ENCODE measurements at places on chromosomes 2 and 18.

- no peak for DNase-seq
Observed at GRCh38 chr18:79926715-79927606, 24.5 kb downstream of the SLC66A2 start.

- DNase-seq = no peak
Observed at GRCh38 chr2:207161247-207162123, 4.3 kb downstream of the KLF7 start.

- peak; percentile 89 for DNase-seq
Observed at GRCh38 chr2:69829256-69830044, at the start of gene GMCL1. TSS of gene GMCL1 (plus strand) at chr2:69829660. CDS start at chr2:69829893, 233 bp downstream.

DNA sequence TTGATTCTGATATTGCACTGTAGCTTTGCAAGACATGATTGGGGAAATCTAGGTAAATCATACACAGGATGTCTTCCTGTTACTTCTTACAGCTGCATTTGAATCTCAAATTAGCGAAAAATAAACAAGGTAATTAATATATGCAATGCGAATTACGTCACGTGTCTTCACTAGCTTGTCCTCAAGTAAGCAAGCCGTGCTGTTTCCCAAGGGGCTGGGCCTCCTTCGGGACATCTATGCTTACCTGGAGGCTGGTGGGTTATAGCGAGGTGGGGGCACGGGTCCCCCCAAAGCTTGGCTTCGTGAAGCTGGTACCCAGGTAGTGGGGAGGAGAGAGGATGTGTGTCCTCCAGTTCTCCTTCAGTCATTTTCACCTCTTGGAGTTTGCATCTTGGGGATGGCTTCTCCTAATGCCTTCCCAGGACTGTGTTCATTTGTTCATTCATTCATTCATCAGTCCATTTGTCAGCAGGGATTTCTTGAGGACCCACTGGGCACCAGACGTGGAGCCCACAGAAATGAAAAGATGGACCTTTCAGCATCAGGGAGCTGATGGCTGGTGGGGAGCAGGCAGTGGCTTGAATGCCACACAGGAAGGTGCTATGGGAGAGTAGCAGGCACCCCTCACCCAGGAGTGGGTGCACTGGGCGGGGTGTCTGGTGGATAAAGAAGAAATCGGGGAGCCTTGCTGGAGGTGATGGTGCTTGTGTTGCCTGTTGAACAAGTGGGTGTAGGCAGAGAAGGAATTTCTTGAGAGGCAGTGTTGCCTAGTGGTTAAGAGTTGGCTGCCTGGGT lies 155.1 kb downstream of the GLI2 start:
- DNase-seq = no peak

- DNase-seq = no peak
Observed at GRCh38 chr2:29195796-29196195, 80.6 kb downstream of the CLIP4 start.

DNA sequence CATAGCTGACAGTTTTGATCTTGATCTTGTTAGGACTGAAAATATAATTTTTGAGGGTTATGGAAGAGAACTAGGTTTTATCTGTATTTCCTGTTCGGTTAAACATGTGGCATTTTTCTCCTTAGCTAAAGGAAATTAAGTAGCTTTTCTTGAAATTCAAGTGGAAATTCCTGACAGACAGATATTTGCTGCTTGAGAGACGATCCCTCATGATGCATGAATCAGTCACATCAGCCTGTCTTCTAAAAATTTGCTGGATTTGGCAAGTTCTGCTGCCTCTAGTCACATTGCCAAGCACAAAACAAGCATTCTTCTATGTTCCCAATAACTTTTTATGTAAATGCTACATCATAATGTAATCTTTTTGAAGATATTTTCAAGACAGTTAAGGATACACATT lies 201.8 kb upstream of the ATP5MC3 start:
- DNase-seq = no peak

GRCh38 chr2:230944123-230944653 lies 19.1 kb upstream of the GPR55 start:
- no peak for DNase-seq

DNA sequence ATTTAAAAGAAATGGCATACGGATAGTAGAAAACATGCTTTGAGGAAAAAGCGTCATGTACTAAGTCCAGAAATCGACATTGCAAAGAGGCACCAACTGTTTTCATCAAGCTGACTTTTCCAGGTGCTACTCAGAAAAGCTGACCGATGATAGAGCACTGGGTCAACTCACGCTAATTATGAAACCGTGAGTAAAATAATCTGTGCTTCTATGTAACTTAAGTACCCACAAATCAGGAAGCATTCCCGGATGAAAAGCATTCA lies 353 bp upstream of the NUP35 start:
- DNase-seq = no peak

DNA sequence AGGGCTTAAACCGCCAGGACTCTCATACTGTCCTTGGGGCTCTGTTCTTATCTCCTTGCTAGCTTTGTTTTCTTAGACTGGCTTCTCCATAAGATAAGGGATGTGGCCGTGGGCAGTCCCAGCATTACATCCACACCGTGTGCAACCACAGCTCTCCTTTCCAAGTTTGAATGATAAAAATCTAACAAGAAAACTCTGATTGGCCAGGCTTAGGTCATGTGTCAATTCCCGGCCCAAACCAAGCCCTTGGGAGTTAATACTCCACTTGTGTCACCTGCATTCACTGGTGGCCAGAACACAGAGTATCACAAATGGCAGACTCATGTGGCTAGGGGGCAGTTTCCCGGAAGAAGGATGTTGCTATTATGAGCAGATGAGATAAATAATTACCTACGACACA lies 43.2 kb upstream of the KDM3A start:
- no peak for DNase-seq

- DNase-seq = no peak
Observed at GRCh38 chr18:79640875-79641274, 38.7 kb upstream of the CTDP1 start.

DNA sequence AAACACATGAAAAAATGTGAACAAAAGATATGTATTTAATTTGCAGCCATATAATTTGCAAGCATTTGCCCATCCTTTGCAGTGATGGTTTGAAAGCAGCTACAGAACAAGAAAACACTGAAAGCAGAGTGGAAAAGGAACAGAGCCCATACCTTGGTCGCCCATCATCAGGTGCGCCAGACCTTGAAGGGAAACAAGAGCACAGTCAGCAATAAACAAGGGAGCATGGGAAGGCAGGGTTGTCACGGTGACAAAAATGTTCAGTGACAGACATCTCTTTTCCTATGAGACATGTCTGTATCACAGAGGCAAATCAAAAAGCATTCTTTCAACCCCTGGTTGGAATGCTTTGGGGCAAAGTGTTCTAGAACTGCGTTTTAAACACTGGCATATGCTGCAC lies 109.4 kb downstream of the NRXN1 start:
- DNase-seq = no peak

GRCh38 chr2:17588031-17588430 lies 47.5 kb downstream of the VSNL1 start:
- no peak for DNase-seq

DNA sequence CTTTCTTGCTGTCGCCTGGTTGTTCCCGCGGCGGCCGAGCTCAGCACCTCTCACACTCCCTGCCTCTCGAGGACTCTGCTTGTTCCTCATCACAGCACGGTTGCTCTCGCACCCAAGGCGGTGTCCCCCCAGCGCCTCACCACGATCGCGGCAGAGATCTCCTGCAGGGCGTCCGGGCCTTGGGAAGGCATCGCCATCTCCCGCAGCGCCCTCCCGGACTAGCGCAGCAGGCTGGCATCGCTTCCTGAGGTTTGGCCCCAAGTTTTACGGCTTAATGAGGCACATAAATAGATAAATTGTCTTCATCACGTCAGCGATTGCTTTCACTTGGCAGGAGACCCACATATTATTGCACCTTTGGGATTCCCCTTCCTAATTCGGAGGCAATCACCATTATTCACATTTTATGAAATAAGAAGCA lies 125.4 kb downstream of the RGPD3 start:
- DNase-seq = no peak

- no peak for DNase-seq
Observed at GRCh38 chr2:1162768-1163584, 212.3 kb downstream of the SNTG2 start.

GRCh38 chr2:237429753-237430152 lies 15.8 kb upstream of the COL6A3 start:
- DNase-seq = no peak

- DNase-seq = no peak
Observed at GRCh38 chr2:191635333-191636234, 42.4 kb upstream of the NABP1 start.

DNA sequence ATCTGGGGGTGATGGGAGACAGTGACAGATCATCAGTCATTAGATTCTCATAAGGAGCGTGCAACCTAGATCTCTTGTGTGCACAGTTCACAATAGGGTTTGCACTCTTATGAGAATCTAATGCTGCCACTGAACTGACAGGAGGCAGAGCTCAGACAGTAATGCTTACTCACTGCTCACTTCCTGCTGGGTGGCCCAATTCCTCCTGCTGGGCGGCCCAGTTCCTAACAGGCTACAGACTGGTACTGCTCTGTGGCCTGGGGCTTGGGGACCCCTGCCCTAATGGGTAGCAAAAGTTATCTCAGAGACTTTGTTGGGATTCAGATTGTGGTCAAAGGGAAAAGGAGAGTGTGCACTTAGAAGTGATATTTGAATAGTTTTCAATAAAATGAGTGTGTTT lies 840.1 kb upstream of the ID2 start:
- no peak for DNase-seq

DNA sequence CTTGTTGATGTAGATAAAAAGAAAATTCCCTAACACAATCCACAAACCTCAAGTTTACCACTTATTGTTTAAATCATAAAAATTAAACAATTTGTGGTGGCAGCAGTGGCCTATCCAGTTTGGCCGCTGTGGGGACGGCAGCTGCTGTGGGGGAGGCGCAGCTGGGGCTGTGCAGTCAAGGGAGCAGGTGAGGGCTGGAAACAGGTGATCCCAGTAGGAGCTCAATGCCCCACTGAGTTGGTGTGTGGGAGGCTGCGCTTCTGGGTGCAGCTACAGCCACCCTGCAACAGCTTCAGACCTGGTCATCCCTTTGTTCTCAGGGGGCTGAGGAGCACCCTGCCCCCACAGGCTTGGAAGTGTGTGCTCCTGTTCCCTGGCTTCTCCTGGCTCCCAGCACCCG lies 266.0 kb upstream of the FSIP2 start:
- no peak for DNase-seq

GRCh38 chr2:52072949-52073348 lies 1041.0 kb upstream of the NRXN1 start:
- no peak for DNase-seq

GRCh38 chr2:47651296-47651695 lies 131.6 kb upstream of the MSH6 start:
- DNase-seq = no peak

DNA sequence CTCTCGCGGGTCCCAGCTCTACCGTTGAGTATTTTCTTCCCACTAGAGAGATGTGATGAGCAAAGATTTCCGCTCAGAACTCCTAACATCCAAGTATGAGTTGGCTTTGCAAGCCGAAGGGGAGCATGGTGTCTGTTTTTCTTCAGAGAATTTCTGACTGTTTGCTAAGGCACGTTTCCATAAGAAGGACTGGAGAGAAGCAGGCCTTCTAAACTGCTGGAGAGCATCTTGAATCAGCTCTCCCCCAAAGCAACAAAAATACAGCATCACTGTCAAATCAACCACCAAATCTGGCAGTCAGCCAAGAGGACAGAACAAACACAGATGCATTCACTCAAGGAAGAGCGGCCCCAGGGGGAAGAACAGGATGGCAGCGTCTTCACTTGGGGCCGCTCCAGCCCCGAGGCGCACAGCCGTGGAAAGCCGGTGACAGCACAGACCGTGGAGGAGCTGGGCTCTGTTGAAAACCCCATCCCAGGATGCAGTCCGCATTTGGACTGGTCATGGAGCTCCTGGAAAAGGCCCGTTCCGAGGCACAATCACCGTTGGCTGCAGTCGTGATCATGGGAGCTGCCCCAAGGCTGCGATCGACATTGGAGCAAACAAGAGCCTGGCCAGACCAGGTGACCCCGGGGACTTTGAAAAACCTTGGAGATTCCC lies 101.4 kb downstream of the NFATC1 start:
- DNase-seq = no peak

DNA sequence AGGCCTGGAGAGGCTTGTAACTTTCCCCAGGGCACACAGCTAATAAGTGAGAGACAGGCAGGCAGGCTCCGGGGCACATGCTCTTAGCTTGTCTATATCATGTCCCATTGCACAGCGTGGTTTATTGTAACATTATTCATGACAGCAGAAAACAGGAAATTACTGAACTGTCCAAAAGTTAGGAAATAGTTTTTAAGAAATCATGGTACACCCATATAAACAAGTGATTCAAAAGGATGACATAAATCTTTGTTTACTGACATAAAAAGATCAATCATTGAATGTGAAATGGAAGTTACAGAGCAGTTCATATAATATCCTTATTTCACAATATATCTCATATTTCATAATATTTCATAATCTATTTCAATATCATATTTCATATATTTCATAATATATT lies 34.3 kb upstream of the TXNDC2 start:
- DNase-seq = no peak

- no peak for DNase-seq
Observed at GRCh38 chr2:156396126-156396525, 40.1 kb upstream of the GPD2 start.

- no peak for DNase-seq
Observed at GRCh38 chr2:99698896-99699295, 209.1 kb upstream of the REV1 start.

- DNase-seq = no peak
Observed at GRCh38 chr2:127590386-127591190, 55.1 kb downstream of the MYO7B start.

- DNase-seq = peak; percentile 23
Observed at GRCh38 chr2:178514664-178515063, 34.4 kb downstream of the PLEKHA3 start.

DNA sequence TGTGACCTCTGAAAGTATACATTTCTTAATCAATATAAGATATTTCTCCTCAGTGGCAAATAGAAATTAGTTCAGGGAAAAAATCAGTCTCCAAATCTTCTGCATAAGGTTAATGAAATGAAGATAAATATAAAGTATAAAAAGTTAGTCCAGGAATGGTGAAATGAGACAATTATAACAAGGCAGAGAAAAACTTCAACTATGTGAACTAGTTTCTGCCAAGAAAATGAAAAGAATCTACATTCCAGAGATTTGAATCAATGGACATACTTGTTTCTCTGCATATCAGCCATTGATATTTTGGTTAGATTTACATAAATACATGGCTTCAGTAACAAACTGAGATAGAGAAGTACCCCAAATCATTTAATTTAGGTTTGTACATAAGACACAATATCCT lies 249.0 kb downstream of the EXOC6B start:
- no peak for DNase-seq

GRCh38 chr2:233201258-233202013 lies 50.0 kb upstream of the ATG16L1 start:
- DNase-seq = no peak

GRCh38 chr18:53191634-53192033 lies 851.6 kb downstream of the DCC start:
- no peak for DNase-seq
